ENCODE measurements at places on chromosomes 12 and 14.

GRCh38 chr14:105938055-105938863 is 411.9 kb downstream of the TMEM121 start:
- DNase-seq = no peak

- no peak for DNase-seq
Observed at GRCh38 chr14:100237735-100238418, 1.1 kb upstream of the YY1 start.

DNA sequence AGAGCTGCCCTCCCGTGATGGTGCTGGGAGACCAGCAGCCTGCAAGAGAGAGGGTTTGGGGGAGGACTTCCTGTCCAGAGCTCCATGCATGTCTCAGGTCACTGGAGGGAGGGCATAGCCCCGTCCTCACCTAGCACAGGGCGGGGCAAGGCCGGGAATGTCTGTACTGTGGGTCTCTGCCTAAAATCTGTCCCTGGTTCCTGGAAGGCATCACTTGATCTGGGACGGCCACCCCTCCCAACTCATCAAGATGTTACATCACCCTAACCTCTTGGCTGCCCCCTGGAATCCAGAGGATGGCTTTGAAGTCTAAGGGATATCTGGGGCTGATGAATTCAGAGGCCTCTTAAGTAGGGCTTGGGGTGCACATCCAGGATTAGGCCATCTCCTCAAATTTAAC is 37.0 kb upstream of the MEG3 start:
- no peak for DNase-seq

DNA sequence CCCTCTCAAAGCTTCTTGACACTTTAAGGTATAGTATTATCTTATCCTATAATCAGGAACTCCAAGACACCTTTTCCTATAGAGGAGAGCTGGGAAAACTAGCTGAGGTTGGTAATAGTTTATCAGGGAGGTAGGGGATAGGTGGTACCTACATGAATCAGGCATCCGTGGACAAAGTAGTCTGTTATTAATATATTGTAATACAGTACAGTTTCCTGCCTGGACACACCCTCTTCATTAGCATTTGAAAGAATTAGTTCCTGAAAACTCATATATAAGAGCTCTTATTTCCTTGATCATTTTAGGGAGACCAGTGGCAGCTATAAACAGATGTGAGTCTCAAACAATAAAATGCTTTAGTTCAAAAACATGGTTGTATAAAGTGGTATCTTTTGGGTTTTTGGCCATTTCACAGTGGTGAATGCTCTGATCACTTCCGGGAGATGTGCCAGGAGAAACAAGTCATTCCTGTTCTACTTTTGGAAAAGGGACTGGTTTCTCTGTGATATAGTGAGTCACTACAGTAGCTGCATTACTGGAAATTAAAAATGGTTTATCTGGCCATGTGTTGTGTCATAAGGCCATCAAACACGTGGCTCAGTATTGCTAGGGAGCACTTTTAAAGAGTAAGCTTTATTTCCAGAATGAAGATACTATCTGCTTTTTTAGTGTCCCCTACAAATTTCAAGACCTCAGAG is 98.1 kb downstream of the KLRB1 start:
- peak; percentile 10 for DNase-seq

GRCh38 chr12:104010606-104011169 is 39.3 kb downstream of the GLT8D2 start:
- no peak for DNase-seq

- no peak for DNase-seq
Observed at GRCh38 chr12:122079033-122079531, 526 bp downstream of the MLXIP start.

- DNase-seq = peak; percentile 88
Observed at GRCh38 chr12:6195665-6196535, 4.3 kb upstream of the CD9 start.

GRCh38 chr14:99352688-99353280 is 80.8 kb upstream of the BCL11B start:
- DNase-seq = no peak

DNA sequence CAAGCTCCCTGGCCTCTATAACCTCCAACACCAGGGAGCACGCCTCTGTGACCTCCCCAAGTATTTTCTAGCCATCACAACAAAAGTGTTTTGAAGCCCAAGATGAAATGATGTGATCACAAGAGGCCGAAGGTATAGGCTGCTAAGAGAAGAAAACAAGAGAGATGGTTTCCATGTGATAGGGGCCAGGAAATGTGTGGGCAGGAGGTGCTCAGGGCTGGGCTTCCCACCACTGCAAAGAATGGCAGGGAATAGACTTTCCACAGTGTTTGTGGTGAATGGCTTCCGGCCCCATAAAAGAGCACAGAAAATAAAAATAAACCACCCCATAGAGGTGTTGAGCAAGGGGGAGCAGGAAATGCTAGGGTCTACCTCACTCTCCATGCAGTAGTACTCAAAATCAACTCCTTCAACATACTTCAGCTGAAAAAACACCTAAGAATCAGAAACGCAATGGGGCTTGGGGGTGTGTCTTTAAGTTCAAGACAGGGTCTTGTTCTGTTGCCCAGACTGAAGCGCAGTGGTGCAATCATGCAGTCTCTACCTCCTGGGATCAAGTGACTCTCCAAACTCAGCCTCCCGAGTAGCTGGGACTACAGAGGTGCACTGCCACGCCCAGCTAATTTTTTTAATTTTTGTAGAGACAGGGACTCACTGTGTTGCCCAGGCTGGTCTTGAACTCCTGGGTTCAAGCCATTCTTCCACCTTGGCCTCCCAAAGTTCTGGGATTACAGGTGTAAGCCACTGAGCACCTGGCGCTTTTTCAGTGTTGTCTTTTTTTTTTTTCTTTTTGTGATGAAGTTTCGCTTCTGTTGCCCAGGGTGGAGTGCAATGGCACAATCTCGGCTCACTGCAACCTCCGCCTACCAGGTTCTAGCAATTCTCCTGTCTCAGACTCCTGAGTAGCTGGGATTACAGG is 27.1 kb downstream of the DAD1 start:
- no peak for DNase-seq

DNA sequence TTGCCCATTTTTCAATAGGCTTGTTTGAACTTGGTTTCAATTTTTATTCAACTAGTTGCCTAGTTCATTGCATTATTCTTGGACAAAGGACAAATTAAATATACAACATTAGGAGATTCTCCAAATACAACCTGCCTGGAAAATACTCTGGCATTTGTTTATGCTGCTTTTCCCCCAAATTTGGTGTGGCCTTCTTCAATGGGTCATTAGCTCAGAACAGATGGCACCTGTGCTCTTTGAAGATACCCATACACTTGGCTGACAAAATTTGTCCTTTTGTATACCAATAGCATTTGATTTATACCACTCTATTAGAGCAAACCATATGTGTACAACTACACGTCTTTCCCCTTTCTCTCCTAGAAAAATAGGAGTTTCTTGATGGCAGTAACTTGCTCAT is 35.7 kb downstream of the WBP11 start:
- no peak for DNase-seq

DNA sequence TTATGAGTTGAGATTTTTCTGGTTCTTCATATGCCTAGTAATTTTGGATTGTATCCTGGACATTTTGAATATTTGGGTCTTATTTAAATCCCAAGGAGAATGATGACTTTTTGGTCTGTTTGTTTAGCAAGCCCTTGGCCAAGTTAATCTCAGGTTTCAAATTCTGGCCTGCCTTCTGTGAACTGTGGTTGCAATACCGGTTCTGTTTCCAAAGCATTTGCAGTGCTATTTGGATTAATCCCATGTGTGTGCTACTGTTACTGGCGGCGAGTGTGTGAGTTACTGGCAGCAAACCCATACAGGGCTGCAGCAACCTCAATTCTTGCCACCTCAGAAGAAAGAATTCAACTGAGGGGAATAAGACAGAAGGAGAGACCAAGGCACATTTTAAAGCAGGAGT is 51.1 kb downstream of the TMEM260 start:
- DNase-seq = peak; percentile 6

GRCh38 chr14:31228533-31228932 is 20.9 kb upstream of the HECTD1 start:
- peak; percentile 57 for DNase-seq

DNA sequence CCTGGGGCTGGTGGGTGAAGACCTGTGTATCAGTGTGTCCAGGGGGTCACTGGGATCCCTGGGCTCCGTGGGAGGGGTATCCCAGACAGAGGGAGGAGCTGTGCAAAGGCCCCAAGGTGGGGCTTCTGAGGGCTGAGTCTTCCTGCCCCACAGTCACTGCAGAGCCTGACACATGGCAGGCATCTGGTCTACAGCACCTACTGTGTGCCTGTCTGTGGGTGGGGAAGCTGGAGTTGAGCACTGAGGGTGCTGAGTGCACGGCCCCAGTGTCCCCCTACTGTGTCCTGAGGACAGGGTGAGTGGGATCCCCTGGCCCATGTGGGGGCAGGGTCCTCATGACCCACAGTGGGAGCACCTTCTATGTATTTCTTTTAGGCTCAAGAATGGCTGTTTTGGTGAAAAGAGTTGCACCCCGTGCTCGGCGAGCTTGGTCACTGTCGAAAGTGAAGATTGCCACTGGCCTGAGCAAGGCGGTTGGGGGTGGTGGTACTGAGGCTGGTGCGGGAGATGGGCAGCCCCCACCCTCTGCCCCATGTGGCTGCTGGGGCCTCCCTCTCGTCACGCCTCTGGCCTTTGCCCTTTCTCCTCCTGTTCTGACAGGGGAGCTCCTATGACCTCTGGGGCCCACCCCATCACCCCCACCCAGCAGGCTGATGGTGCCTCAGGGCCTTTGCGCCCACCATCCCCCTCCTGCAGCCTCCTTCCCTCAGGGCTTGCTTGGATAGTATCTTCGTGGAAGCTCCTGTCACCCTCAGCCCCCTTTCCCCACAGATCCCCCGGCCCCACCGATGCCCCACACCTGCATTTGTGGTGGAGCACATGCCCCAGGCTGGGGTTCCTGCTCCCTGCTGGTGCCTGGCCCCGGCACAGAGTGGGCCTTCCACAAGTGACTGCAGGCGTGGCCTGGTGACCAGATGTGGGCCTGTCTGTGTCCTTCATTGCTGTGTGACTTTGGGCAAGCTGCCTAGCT is 55.8 kb downstream of the BEGAIN start:
- DNase-seq = no peak

GRCh38 chr14:68011406-68012028 is 191.9 kb downstream of the RAD51B start:
- DNase-seq = no peak

- DNase-seq = peak; percentile 85
Observed at GRCh38 chr12:10301103-10301502, 6.6 kb upstream of the KLRD1 start.

DNA sequence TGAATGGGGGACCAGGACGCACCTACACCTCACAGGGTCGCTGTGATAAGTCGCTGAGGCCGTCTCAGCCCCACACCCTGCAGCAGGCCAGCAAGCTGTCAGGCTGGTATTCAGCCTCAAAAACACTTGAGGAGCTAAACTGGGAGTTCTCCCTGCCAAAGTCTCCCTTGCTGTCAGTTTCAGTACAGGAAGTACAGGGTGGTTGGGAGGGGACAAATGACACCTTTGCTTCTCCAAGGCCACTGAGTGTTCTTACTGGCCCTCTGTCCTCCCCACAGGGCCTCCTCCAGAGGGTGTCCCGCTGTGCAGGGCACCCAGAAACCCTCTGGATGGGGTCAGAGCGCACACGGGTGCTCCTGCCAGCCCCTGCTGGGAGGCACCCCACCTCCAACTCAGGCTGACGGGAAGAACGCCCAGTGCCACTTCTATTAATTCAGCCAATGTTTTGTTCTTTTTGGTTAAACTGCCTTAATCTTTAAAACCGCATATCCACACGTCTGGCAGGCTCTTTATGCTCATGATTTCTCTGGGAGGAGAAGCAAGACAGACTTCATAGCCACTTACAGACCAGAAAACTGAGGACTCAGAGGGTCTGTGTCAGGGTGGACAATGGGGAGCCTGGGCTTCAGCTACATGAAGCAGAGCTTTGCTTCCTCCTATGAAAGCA is 75.9 kb downstream of the ITPK1 start:
- no peak for DNase-seq

DNA sequence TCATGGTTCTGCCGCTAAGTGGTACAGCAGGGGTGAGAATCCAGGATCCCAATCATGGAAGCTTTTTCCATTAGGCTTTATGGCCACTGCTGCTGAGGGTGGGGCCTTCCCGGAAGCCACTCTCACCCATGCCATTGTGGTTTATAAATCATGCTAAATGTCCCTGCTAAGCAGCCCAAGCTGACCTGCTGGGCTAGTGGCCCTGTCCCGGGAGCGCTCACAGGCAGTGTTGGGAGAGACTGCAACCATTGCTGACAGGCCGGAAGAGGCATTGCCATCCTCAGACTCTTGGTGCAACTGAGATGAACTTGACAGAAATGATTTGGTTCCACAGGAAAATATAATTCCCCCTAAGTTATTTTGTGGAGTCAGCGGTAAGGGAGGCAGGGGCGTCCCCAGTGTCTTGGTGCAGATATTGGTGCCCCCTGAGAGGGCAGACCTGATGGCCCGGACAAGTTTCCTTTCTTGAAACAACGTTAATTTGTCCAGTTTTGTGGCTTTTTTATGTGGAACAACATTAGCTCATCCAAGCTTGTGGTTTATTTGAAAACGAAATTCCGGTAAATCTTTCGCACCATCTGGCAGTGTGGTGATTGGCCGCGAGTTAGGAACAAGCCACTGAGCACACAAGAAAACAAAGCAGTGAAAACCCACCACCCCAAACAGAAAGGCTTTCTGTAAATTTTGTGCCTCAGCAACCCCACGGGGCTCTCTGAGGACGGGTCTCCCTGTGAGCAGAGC is 82.3 kb downstream of the SSPN start:
- DNase-seq = no peak

Data from amniotic epithelial cell (primary cell).